ENCODE measurements at places on chromosomes 2 and 18.

- no peak for DNase-seq
Measured at GRCh38 chr2:96895746-96896651, 26.1 kb upstream of the SEMA4C start.

DNA sequence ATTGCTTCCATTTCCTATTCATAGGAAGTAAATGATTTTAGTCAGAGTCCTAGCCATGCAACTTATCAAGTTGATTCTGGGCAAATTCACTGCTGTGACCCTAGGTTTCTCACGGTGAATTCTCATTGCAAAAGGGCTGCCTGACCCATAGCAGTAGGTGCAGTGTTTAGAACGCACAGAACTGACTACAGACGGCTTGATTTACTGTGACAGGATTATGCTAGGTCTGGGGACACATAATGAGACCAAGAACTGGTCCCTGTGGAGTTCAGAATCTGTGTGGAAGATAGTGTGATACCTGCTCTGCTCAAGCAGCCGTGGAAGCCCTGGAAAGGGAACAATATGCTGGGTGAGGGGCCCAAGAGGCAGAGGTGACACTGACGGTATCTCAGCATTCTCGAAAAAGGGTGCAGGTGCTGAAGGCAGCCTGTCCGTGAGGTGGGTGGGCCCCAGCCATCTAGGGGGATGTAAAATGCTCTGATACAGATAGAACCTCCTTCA, 46.4 kb downstream of the ABCG8 start:
- DNase-seq = no peak

GRCh38 chr2:48600917-48601316, 16.7 kb upstream of the GTF2A1L start:
- DNase-seq = no peak

DNA sequence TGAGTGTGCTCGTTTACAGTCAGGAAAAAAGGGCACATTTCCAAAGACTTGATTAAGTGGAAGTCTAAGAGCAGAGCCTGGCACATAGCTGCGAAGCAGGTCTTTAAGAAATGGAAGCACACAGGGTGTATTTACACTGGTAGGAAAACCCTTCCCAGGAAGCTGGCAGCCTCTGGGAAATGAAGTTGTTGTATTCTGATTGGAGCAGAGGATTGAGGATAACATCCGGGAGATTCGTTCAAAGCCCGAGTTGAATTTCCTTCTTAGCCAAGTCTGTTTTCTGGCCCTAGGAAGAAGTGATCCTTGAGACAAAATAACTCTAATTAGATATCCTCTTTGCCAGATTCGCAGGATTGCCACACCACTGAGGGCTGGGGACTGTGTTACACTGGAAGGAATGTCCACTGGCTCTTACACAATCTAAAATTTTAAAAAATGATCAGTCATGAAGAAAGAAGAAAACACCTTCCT, 75.9 kb downstream of the ITGB1BP1 start:
- no peak for DNase-seq

DNA sequence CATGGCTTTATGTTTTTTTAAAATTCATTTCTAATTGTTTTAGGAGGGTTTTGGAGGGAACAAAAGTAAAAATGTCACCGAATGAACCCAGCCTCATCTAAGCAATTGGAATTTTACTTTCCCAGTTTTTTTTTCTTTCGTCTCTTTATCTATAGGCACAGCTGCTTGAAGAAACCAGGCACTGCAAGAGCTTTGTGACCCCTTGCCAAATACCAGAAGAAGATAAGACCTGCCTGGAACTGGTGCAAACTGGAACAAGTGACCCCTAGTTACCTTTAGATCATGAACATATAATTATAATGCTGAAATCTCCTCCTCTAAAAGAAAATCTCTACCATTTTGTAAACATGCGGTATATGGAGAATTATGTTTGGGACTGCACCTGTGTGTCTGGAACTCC, 100.9 kb downstream of the TSN start:
- no peak for DNase-seq

DNA sequence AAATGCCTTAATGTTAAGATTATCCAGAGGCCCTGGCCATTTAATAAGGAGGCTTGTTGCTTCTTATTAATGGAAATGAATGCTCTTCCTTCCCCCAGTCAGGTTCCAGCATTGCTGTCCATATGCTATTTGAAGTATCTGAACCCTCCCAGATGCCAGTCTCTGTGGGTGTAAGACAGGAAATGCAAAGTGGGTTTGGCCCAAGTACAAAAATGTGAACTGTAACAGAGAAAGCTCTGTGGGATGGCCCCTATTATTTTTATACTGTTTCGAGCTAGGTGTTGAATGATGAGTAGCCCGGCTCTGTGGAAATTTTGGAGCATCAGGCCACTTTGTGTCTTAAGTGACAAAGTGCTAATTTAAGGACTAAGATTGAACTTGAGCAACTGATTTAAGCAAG, 141.0 kb downstream of the UXS1 start:
- no peak for DNase-seq

GRCh38 chr2:160301420-160301819, 101.3 kb upstream of the ITGB6 start:
- no peak for DNase-seq

DNA sequence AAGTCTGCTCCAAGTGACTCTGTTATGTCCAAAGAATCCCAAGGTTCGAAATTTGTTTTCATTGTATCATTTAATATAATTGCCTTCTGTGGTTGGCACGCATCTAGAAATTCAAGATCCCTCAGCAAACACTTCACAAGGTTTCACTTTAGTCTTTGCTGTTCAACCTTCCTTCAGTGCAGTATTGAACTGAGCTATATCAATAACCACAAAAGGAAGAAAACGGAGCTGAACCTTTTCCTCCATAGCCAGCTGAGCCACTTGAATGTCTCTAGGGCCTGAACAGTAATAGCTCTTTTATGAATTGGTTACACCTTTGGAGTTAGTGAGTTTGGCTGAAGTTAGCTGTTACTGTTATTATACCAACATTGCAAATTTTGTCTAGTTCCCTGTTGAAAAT, 357.7 kb upstream of the HNRNPA3 start:
- no peak for DNase-seq

DNA sequence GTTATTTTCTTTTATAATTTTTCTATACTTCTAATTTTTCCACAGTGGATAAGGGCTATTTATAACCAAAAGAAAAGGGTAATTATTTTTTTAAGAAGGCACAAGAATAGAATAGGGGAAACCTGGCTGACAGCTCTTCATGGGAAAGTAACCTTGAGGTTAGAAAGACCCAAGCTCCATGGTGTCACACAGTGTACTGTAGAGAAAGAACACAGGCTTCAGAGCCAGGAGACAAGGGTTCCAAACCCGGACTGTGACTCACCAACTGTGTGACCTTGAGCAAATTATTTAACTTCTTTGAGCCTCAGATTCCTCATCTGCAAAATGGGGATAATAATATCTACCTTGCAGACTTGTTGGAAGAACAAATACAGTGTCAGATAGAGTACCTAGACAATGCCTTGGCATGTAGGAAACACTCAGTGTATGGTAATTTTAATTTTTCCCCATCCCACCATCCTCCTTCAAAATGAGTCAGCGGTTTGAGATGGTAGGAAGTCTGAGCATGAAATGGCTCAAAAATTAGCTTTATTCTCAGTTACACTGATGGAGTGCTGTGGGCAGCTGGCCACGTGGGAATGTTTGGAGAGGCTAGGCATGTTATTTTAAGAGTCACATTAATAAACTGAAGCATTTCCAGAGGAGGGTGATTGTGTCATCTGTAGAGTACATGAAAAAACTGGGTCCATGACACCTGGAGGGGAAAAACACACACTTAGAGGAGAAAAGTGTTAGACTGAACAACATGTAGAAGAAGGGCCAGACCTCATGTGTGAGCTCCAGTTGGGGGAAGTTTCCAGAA, 36.7 kb downstream of the TMEM37 start:
- DNase-seq = no peak

GRCh38 chr2:55268288-55268906, 634 bp downstream of the MTIF2 start:
- DNase-seq = no peak

Data from T-helper 1 cell (primary cell).